Activated T-cell treated with anti-CD3 and anti-CD28 coated beads, Interleukin-2, amount 50 U/mL, for 72 hours (primary cell): ENCODE measurements at places on chromosomes 3 and 15.

DNA sequence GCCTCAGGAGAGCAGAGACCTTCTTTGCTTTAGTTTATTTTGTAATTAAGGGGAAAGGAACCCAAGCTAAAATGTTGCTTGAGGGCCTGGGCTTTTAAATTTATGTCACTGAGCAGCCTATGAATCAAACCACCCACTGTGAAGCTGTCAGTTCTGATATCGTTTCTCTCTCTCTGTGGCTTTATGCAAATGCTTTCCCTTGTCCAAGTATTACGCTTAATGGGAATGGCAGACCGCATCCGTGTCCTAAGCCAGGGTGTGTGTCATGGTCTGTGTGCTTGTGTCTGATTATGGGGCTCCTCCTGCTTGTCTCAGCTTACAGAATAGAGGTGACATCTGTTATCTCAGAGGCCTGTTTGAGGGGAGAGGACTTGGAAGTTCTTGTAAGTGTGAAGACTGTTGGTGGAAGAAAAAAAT, 82.4 kb downstream of the EBLN2 start:
- no peak for DNase-seq
- H3K36me3 ChIP-seq: no peaks in the 10 kb centered on the region

GRCh38 chr15:67902579-67903009, 62.7 kb upstream of the RNU6-1 start:
- peaks cover 6% of the 10 kb centered on the region for H3K27me3 ChIP-seq
- DNase-seq: no peak
- no peak overlapping the region for H3K27ac ChIP-seq
- H3K4me3 ChIP-seq: no peak overlapping the region

- H3K4me1 ChIP-seq: peaks cover 30% of the 10 kb centered on the region
- peaks cover 44% of the 10 kb centered on the region for H3K27me3 ChIP-seq
- no peak overlapping the region for H3K4me3 ChIP-seq
- H3K36me3 ChIP-seq: peaks cover 2% of the 10 kb centered on the region
Measured at GRCh38 chr15:101498076-101498716, 8.7 kb upstream of the PCSK6 start.

DNA sequence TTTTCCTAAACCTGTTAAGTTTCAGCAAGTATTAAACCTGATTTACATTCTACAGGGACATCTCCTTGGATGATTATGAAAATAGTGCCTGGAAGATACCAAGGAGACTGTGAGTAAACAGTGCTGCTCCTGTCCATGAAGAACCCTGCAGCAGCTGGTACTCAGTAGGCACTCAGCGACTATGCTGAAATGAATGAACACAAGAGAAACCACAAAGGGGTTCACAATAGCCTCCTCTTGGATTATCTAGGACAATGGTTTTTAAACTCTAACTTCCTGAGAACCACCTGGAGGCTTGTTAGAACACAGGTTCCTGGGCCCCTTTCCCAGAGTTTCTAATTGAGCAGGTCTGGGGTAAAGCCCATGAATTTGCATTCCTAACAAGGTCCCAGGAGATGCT, 488.4 kb upstream of the UBE2E2 start:
- H3K27ac ChIP-seq: no peak overlapping the region
- no peaks in the 10 kb centered on the region for H3K36me3 ChIP-seq
- H3K27me3 ChIP-seq: no peaks in the 10 kb centered on the region
- no peaks in the 10 kb centered on the region for H3K4me1 ChIP-seq
- DNase-seq: no peak

- peak overlapping the region; percentile 24 for H3K27ac ChIP-seq
- peaks cover 12% of the 10 kb centered on the region for H3K27me3 ChIP-seq
- peaks cover 48% of the 10 kb centered on the region for H3K4me1 ChIP-seq
- no peak overlapping the region for H3K4me3 ChIP-seq
- DNase-seq: no peak
- H3K36me3 ChIP-seq: no peaks in the 10 kb centered on the region
Measured at GRCh38 chr3:12179441-12179840, 20.7 kb upstream of the TIMP4 start.

- peak; percentile 59 for DNase-seq
- peaks cover 27% of the 10 kb centered on the region for H3K27me3 ChIP-seq
- H3K4me1 ChIP-seq: peaks cover 8% of the 10 kb centered on the region
Measured at GRCh38 chr3:107431246-107432012, 54.2 kb downstream of the CCDC54 start.

GRCh38 chr3:127442506-127442905, 148.0 kb downstream of the TPRA1 start:
- no peak for DNase-seq
- H3K4me1 ChIP-seq: no peaks in the 10 kb centered on the region
- peaks cover 4% of the 10 kb centered on the region for H3K27me3 ChIP-seq
- H3K27ac ChIP-seq: no peak overlapping the region
- H3K36me3 ChIP-seq: no peaks in the 10 kb centered on the region

- H3K36me3 ChIP-seq: no peaks in the 10 kb centered on the region
- no peaks in the 10 kb centered on the region for H3K27me3 ChIP-seq
- H3K27ac ChIP-seq: no peak overlapping the region
- H3K4me3 ChIP-seq: no peak overlapping the region
Measured at GRCh38 chr3:151558661-151559060, 97.8 kb upstream of the IGSF10 start.

- no peak overlapping the region for H3K4me3 ChIP-seq
- no peak for DNase-seq
- no peaks in the 10 kb centered on the region for H3K4me1 ChIP-seq
- no peak overlapping the region for H3K27ac ChIP-seq
- peaks cover 13% of the 10 kb centered on the region for H3K27me3 ChIP-seq
Measured at GRCh38 chr15:100986158-100986896, 67.2 kb downstream of the LRRK1 start.

GRCh38 chr3:16721494-16721893, 116.3 kb upstream of the DAZL start:
- no peak for DNase-seq
- no peak overlapping the region for H3K27ac ChIP-seq
- no peak overlapping the region for H3K4me3 ChIP-seq

- H3K4me3 ChIP-seq: peak overlapping the region; percentile 38
- H3K27me3 ChIP-seq: peaks cover 29% of the 10 kb centered on the region
- no peaks in the 10 kb centered on the region for H3K4me1 ChIP-seq
- DNase-seq: no peak
- H3K36me3 ChIP-seq: no peaks in the 10 kb centered on the region
Measured at GRCh38 chr3:126267169-126267975, 87.0 kb upstream of the ALDH1L1 start.

GRCh38 chr3:51706021-51706485, 815 bp upstream of the GRM2 start:
- H3K4me1 ChIP-seq: peaks cover 23% of the 10 kb centered on the region
- H3K27ac ChIP-seq: no peak overlapping the region
- peaks cover 11% of the 10 kb centered on the region for H3K27me3 ChIP-seq
- peaks cover 2% of the 10 kb centered on the region for H3K36me3 ChIP-seq
- no peak for DNase-seq

DNA sequence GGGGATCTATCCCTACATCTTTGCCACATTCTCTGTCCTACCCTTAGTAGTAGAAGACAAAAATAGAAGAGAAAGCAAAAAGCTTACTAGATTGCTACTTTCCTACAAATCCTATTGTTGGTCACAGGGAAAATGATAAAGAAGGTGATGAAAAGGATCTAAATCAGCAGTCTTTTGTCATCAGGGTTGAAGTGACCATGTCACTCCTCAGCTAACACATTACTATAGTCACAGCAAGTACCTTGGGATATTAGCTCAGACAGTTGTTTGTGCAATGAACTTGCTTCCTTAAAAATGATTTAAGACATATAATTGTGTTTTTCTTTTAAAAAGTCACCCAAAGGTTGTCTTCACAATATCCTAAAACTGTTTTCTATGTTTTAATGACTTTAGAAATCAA, 6.3 kb downstream of the ST3GAL6 start:
- DNase-seq: no peak
- H3K36me3 ChIP-seq: no peaks in the 10 kb centered on the region
- H3K27me3 ChIP-seq: peaks cover 8% of the 10 kb centered on the region

GRCh38 chr3:186826976-186827857, 15.3 kb upstream of the ADIPOQ start:
- peaks cover 36% of the 10 kb centered on the region for H3K4me1 ChIP-seq
- H3K4me3 ChIP-seq: peak overlapping the region; percentile 86
- peak; percentile 88 for DNase-seq
- peak overlapping the region; percentile 40 for H3K27ac ChIP-seq
- H3K36me3 ChIP-seq: no peaks in the 10 kb centered on the region

DNA sequence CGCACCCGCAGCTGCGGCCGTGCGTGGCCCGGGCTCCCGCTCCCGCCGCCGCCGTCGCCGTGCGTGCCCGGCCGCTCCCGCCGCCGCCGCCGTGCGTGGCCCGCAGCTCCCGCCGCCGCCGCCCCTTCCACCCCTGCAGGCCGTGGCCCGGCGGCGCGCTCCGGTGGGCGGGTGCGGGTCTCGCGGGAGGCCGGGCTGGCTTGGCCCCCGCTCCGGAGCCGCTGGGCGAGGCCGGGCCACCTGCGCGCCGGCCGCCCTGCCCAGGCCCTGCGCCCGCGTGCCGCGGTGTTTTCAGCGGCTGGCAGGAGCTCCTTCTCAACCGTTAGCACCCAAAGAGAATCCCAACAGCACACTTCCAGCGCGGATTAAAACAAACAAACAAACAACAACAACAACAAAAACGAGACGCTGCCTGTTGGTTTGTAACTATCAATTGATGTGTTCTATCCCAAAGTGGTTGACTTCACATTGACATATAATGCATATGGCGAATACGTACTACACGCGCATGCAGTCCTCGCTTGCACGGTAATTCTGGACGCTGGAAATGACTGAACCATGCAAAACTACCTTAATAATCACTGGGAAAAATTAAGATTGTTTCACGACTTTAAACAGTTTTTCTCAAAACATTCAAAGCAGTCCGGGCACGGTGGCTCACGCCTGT, 113.7 kb upstream of the GOLGA8J start:
- peaks cover 1% of the 10 kb centered on the region for H3K36me3 ChIP-seq
- H3K27me3 ChIP-seq: peaks cover 57% of the 10 kb centered on the region
- H3K27ac ChIP-seq: no peak overlapping the region

GRCh38 chr3:134315286-134316106, 58.8 kb downstream of the AMOTL2 start:
- no peak overlapping the region for H3K4me3 ChIP-seq
- no peaks in the 10 kb centered on the region for H3K36me3 ChIP-seq
- no peaks in the 10 kb centered on the region for H3K4me1 ChIP-seq
- no peak for DNase-seq
- H3K27me3 ChIP-seq: peaks cover 25% of the 10 kb centered on the region
- no peak overlapping the region for H3K27ac ChIP-seq

DNA sequence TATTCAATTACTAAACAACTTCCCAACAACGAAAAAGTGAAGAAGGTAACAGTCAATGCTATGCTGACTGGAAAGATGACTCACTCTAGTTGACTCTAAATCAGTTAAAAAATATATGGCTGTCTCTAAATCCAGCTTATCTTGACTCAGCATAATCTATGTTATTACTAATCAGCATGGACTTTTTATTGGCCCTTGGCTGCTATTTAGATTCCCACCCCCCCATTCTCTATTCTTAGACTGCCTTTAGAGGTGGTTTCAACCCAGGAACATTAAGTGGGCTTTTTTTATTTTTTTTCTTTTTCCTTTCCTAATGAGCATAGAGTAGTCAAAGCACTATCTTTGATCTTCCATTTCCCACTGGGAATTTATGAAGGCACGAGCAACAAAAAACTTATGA, 1.9 kb downstream of the PCOLCE2 start:
- peaks cover 5% of the 10 kb centered on the region for H3K4me1 ChIP-seq
- peaks cover 65% of the 10 kb centered on the region for H3K27me3 ChIP-seq
- no peak for DNase-seq

- no peak overlapping the region for H3K27ac ChIP-seq
- H3K27me3 ChIP-seq: no peaks in the 10 kb centered on the region
- H3K4me3 ChIP-seq: no peak overlapping the region
- no peaks in the 10 kb centered on the region for H3K36me3 ChIP-seq
- H3K4me1 ChIP-seq: peaks cover 31% of the 10 kb centered on the region
Measured at GRCh38 chr3:114857299-114857701, 289.8 kb downstream of the ZBTB20 start.

GRCh38 chr3:61936344-61936937, 375.1 kb downstream of the PTPRG start:
- H3K4me3 ChIP-seq: no peak overlapping the region
- DNase-seq: peak; percentile 18
- H3K4me1 ChIP-seq: no peaks in the 10 kb centered on the region
- peaks cover 11% of the 10 kb centered on the region for H3K27me3 ChIP-seq
- no peaks in the 10 kb centered on the region for H3K36me3 ChIP-seq

DNA sequence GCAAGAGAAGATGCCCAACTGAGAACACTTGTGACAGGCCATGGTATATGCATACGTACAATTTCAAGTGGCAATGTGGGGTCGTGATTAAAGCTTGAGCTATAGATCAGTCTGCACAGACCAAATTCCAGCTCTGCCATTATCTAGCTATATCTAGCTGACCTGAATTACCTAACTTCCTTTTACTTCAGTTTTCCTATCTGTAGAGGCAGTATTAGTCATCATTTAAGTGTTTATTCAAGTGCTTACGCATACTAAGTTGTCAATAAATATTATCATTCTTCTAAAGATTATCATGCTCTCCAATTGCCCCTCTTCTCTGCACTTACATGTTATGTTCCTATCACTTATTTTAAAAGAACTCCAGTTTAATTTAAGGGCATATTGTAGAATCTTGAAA, 87.9 kb downstream of the ARPP21 start:
- H3K4me3 ChIP-seq: no peak overlapping the region
- no peaks in the 10 kb centered on the region for H3K27me3 ChIP-seq
- DNase-seq: no peak
- H3K27ac ChIP-seq: no peak overlapping the region

- no peaks in the 10 kb centered on the region for H3K4me1 ChIP-seq
- no peak overlapping the region for H3K4me3 ChIP-seq
- H3K27ac ChIP-seq: no peak overlapping the region
- no peak for DNase-seq
- H3K27me3 ChIP-seq: no peaks in the 10 kb centered on the region
Measured at GRCh38 chr3:58161435-58162398, 49.1 kb downstream of the DNASE1L3 start.

DNA sequence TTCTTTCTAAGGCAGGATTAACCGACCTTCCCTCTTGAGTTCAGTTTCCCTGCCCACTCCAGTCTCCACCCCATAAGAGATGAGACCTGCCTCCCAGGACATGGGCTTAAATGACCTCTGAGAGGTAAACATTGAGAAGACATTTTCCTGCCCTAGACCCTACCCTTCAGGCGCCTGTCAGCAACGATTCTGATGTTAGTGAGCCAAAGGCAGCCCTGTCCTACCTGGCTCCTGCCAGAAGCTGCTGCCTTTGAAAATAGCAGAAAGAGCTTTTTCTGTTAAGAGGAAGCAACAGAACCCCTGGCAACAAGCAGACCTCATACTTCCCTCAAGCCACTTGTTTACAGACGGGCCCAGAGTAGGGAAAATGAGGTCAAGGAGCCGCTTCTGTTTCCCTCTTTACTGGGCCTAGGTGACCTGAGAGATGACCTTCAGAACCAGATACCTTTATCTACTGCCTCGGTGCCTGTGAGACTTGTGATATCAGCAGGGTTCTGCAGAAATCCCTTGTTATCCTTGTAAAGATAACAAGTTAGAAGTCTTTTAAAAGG, 52.0 kb downstream of the CD200R1L start:
- no peaks in the 10 kb centered on the region for H3K27me3 ChIP-seq
- no peaks in the 10 kb centered on the region for H3K36me3 ChIP-seq
- no peak overlapping the region for H3K4me3 ChIP-seq
- no peak for DNase-seq
- no peak overlapping the region for H3K27ac ChIP-seq
